Thymus (tissue), 14 donors: ENCODE measurements at places on chromosomes 12 and 14. TPM values are rescaled to one million over a fixed set of nuclear protein-coding genes. Genes with fewer than 3 reads are reported as not detected.

DNA sequence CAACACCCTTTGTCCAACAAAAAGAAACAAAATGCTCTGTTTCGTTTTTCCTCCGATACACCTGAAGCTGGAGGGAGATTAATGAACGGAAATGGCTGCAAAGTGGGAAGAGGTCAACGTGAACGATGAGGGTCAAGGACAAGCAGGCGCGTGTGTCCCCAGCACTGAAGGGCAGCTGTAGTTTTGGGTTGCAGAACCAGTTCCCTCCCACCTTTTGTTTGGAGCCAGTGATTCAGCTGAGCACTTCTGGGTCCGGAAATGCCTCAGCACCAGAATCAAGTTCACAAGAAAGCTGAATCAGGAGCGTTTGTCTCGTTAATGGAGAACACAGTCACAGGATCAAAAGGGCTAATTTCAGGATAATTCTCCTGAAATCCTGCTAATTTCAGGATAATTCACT, 51.1 kb upstream of the PWP1 start:
- DNase-seq: no peak

GRCh38 chr12:113457185-113457584, 14.5 kb downstream of the LHX5 start:
- no peak for DNase-seq

DNA sequence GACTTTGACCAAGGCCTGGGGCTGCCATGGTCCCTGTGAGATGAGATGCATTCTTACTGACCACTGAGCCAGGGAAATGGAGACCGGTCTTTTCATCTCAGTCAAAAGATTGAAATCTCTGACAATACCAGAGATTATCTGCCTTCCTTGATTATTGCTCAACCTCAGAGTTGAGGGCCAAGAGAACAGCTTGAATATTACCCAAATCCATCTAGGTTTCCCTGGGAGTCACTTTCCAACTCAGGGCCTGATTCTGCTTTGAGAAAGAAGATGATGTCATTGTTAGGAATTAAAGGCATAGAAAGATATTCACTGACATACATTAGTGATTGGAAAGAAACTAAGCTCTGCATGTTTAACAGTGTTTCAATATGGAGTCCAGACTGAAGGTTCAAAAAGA, 515.9 kb upstream of the TBX3 start:
- DNase-seq: no peak

The JAG2 gene
- 8.8 TPM for total RNA-seq

GRCh38 chr12:53220694-53221202, 11.3 kb downstream of the RARG start:
- no peak for DNase-seq
